ENCODE measurements at places on chromosomes 12 and 14.

DNA sequence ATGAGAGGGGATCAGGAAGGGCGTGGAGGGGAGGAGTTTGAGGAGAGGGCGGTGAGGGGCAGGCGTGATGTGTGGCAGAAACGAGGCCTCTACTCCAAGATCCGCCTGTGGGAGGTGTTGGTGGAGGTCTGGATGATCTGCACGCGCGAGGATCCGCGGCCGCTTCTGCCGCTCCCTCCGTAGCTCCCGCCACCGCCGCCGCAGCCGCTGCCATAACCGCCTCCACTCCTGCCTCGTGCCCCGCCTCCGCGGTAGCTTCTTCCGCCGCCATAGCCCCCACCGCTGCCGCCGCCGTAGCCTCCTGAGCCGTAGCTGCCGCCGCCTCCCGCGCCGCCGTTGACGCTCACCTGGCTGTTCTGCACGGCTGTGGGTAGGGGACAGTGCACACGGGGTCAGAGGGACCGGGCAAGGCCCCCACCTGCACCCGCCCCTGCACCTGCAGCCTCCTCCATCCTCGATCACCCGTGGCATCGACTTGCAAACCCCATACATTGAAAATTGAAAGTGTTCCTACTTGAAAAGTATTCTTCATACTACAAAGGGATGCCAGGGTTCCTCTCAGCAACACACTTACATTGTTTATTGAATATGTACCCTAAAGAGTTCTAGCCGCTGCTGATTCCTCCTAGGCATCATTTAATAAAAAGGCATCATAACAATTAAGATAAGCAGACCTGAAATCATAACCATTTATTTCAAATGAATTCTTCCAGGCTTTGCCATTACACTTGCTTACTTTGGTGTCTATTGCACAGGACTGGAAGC, 11.1 kb upstream of the KRT1 start:
- peak; percentile 14 for DNase-seq

DNA sequence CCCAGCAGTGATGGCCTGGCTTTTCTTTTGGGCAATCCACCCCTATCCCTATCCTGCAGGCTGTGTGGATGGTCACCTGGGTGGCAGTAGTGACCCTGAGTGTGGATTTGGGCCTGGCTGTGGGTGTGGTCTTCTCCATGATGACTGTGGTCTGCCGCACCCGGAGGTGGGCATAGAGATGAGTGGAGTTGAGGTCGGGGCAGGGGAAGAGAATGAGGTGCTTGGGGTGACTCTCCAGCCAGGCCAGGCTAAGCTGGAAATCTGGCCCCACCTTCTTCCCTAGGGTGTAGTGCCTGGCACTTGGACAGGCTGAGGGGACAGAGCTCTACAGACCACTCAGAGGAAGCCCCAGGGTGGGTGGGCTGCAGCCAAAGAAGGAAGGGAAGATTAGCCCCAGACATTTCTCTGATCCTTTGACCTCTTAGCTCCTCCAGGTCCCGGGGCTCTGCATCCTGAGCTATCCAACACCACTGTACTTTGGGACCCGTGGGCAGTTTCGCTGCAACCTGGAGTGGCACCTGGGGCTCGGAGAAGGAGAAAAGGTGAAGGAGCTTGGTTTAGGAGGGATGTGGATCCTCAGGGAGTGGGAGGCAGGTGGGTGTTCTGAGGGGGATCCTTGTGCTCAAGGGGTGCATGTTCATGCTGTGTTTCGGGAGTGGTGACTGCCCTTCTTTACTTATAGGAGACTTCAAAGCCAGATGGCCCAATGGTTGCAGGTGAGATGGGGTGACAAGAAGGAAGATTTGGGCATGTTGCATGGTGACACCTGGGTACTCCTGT, 8.4 kb downstream of the B4GALNT1 start:
- no peak for DNase-seq

- no peak for DNase-seq
These were observed 87.3 kb downstream of the SLC41A2 start for GRCh38 chr12:104870797-104871196.

DNA sequence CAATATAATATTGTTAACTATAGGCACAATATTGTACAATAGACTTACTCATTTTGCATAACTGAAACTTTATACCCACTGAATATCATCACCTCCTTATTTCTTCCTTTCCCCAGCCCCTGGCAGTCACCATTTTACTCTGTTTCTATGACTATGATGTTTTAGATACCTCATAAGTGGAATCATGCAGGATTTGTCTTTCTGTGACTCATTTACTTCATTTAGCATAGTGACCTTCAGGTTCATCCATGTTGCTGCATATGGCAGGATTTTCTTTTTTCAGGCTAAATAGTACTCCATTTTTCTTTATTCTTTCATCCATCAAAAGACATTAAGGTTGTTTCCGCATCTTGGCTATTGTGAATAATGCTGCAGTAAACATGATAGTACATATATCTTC, 18.9 kb downstream of the USP15 start:
- DNase-seq = no peak

- no peak for DNase-seq
These were observed 21.5 kb upstream of the MMP17 start for GRCh38 chr12:131806674-131807073.

GRCh38 chr14:64221391-64222003, 72.7 kb downstream of the ESR2 start:
- no peak for DNase-seq

DNA sequence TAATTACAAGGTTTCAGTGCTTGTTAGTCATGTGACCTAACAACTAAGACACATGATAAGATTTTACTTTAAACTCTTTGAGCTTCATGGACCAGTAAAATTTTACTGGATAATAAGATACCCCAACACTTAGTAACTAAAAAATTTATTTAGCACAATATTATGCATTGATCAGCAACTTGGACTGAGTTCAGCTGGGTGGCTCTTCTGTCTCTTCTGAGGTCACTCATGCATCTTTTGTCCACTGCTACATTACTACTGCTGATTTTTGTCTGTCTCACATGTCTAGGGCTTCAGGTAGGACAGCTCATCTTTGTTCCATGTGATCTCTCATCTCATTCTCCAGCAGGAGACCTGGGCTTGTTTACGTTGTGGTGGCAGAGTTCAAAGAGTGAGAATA, 370.2 kb upstream of the TMTC1 start:
- no peak for DNase-seq

DNA sequence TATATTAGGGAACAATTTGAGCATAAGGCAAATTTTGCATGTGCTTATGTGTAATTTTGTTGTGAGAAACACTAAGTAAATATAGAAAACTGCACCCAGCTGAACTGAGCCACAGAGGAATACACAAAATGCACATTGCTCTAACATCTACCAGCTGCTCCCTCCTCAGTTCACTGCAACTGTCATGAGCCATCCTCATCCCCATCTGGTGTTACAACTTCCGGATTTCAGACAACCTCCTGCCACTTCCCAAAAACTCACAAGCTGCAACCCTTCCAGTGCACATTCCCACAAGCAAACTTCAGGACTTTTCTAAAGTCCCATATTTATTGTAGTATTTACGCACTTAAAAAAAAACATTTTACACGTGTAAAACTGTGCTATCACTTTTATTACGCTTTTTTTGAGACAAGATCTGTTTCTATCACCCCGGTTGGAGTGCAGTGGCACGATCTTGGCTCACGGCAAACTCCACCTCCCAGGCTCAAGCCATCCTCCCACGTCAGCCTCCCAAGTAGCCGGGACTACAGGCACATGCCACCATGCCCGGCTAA, 169.1 kb upstream of the TBX3 start:
- DNase-seq = no peak

DNA sequence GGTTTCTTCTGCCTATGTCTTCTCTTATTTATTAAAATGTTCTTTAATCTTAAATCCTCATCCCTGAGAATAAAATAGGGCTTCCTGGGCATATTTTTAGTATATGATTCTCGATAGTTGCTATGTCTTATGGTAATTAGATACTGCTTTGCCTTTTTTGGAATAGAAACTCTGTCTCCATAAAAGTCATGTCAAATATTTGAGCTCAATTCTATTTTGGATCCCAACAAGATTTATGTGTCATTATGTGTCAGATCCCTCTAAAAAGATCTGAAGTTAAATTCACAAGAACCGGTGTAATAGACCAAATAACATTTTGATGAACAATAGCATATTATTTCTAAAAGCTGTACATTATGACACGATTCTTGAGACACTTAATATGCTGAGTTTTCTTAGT, 312.5 kb upstream of the PDE3A start:
- no peak for DNase-seq

DNA sequence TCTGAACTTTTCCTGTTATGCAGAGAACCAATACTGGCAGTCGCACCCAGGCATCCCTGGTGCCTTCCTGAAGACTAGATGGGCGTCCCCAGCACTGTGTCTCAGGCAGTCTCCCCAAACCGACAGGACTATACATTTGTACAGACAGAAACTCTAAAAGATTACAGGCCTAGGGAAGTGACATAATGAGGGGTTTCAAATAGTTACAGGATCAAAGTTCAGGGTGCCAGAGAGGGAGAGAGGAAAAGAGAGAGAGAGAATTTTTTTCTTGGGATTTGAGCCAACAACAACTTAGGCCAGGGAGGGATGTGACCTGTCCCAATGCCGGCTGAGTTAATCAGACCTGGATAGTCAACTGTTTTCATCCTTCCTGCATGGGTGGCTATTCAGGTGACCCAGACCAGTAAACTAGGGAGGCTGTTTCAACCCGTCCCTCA, 9.3 kb upstream of the GMFB start:
- DNase-seq = no peak

GRCh38 chr14:90045616-90046015, 16.2 kb upstream of the KCNK13 start:
- DNase-seq = no peak

- DNase-seq = no peak
These were observed 14.0 kb upstream of the TBX3 start for GRCh38 chr12:114697741-114698565.

DNA sequence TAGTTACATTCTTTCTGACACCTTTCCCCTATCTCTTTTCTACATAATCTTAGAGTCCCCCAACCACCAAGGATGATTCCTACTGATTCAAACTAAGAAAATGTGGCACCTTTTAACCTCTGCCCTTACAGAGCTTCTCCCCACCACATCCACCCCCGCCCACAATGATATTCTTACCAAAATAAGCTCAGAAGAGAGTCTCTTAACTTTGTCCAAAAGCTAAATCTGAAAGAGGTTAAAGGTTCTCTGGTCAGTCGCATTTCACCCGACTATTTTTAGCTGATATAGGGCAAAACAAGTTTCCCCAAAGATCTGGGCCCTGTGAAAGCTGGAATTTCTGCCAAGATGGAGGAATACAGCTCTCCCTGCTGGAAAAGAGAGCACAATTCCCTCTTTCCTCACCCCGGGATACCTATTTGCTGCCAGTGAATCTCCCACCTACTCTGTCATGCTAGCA, 128.6 kb downstream of the ZFP36L1 start:
- DNase-seq = no peak

DNA sequence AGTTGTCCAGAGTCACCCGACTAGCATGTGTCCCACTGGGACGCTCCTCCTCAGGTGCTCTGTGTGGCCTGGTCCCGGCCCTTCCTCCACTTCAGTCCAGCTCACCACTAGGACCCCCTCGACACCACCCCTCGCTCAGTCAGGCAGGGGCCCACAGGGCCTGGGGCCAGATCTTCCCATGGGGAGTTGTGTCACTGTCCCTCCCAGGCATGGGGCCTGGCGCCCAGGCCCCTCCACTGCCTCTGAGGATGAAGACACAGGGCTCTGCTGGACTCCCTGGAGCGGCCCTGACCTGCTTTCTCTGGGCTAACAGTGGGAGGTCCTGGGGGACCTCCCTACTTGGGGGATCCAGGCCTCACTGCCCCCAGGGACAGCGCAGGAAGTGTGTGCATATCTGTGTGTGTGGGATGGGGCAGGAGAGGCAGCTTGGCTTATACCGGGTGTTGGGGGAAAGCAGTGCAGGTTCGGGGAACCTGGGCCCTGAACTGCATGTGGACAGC, 43.8 kb downstream of the KRT80 start:
- no peak for DNase-seq

GRCh38 chr12:130342442-130342841, 4.8 kb downstream of the PIWIL1 start:
- no peak for DNase-seq

- DNase-seq = no peak
These were observed 1.3 kb upstream of the IGFBP6 start for GRCh38 chr12:53096089-53096741.

DNA sequence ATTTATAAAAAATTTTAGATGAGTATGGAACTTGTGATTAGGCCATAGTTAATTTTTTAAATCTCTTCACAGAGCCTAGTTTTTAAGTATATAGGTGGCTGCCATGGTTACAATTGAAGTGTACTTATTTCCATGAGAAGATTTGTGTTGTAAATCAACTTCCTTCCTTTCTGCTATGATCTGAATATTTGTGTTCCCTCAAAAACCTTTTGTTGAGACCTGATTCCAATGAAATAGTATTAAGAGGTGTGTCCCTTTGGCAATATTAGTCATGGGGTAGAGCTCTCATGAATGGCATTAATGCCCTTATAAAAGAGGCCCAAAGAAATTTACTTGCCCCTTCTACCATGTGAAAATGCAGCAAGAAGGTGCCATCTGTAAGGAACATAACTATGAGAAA, 28.8 kb downstream of the ETNK1 start:
- no peak for DNase-seq

- no peak for DNase-seq
These were observed 5.3 kb upstream of the SOCS2 start for GRCh38 chr12:93567174-93567573.

DNA sequence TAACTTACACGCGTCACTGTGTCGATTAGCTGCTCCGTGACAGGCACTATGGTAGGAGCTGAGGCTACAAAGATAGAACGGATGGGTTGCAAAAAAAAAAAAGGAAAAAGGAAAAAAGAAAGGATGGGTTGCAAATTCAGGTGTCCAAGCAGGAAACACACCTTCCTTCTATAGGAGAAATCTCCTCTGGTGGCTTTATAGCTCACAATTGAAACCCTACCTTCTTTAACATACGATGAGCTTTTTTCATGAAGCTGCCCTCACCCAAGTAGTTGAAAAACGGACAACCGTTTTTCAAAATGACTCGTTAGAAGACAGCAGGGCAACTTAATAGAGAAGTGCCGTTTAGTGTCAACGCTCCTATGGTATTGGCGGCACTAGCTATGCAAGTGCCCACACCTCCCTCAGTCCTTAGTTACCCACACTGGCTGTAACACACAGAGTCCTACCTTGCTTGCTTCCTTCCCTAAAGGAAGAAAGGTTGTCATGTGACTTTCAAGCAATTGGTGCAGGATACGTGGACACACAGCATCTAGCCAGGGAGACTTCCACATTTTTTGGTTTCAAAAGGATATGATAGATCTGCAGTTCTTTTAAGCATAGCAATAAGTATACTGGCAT, 682 bp upstream of the TRIP11 start:
- DNase-seq = no peak

All from stimulated activated CD4-positive, alpha-beta T cell treated with anti-CD3 and anti-CD28 coated beads, Interleukin-1b, Interleukin-23, amount 100 ng/mL, for 1 hour (primary cell).